ENCODE measurements at places on chromosomes 1 and 21. TPM values are rescaled to one million over a fixed set of nuclear protein-coding genes. Genes with fewer than 3 reads are reported as not detected.

- ATAC-seq, result peak; percentile 22
Observed at GRCh38 chr1:206734499-206735142, 36.0 kb upstream of the IL19 start.

- ATAC-seq, result no peak
Observed at GRCh38 chr1:186799689-186800054, 29.1 kb upstream of the PLA2G4A start.

DNA sequence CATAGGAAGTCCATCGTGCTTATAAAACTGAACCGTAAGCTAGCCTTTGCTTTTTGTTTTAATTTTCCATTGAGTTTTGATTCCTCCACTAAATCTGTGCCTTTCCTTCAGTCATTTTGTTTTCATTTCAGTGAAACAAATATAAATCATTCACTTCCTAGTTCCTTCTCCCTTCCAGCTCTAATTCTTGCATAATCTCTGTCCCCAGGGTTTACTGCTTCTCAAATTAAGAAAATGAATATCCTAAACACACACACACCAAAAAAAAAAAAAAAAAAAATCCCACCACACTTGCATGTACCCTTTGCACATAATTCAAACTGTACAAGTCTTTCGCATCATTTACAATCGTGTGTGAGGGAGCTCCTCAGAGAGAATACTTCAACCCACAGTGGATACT, 6.8 kb downstream of the KCNH1 start:
- no peak for ATAC-seq

DNA sequence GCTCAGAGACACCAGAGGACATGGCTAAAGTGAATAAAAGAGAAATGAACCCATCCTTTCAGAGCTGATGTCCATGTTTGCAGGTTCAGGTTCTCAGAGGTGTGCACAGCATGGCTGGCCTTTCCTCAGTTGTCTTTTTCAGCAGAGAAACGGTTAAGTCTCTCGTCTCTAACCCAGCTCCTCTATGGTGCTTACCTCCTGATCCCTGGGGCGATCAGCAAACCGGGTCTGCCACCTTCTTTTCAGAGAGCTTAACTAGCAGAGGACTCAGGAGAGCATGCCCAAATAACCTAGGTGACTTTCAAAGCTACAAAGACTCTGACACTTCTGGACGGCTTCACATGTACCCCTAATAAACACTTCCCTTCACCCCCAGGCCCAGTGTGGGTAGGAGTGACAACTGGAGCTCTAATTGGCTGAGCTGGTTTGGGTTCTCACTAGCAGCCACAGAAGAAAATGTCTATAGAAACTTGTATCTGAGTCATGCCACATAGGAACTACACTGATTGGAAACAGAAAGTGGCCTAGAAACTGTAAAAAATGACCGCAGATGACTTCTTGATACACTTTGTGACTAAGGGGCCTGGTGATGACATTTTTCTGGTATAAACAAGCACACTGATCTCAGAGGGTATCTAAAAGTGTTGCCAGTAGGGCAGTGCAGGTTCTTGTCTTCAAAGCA, at the start of gene AIM2:
AIM2 (minus strand) TSS at position 329 of the 682 bp plus-strand sequence. CDS start 3,267 bp downstream, outside the sequence.
- ATAC-seq, result peak; percentile 82

DNA sequence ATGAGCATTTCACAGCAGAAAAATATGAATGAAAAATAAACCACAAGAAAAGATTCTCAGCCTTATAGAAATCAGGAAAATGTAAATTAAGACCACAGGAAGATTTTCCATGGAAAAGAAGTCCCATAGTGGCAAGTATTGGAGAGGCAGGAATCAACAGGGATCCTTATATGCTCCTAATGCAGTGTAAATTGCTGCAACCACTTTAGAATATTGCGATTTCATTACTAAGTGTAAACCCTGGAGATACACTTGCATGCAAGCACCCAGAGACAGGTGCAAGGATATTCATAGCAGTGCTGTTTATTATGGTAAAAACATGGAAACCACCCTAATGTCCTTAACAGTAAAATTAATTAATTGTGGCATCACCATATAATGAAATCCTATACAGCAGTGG, 10.6 kb upstream of the LRP8 start:
- no peak for ATAC-seq

- ATAC-seq, result no peak
Observed at GRCh38 chr1:225577241-225577640, 75.7 kb downstream of the ENAH start.

DNA sequence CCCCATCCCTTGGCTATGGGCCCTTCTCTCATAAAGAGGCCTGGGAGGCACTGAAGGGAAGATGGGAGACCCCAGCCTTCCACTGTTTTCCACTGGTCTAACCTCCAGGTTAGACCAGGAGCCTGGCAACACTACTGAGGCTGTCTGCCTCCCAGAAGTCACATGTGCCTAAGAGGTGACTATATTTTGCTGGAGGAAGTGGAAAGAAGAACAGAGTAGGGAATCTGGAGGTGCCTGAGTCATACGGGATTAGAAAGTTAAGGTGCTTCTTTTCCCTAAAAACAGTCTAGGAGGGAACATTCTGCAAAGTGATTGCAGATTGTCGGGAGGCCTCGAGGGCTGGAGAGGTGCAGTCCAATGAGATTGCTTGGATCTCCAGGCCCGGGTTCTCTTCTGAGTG, 4.6 kb downstream of the NFASC start:
- no peak for ATAC-seq

- ATAC-seq, result peak; percentile 71
Observed at GRCh38 chr1:231053493-231054162, 13.6 kb upstream of the FAM89A start.

DNA sequence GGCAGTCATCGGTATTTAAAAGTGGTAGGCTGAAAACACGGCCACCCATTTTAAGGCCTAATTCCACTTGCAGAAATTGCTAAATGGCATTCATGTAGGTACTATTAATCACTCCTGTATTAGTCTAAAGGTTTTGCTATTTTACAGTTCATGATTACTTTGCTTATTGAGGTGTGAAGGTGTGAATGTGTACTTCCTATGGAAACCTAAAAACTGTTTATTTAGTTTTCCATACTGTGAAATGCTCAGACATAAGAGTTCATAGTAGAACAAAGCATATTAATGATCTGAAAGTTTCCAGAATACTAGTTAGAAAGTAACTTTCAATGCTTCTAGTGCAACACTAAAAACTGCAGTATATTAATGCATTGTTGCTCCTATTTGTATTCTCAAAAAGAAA, 69.8 kb downstream of the ITGB3BP start:
- ATAC-seq, result no peak

Gene SPRR2B
- not detected for total RNA-seq

Gene KLHDC9
- not detected for total RNA-seq

Measured in activated T-helper 17 cell treated with anti-CD3 and anti-CD28 coated beads, Interleukin-2, amount 50 U/mL, for 72 hours (primary cell).